T-helper 9 cell (primary cell): ENCODE measurements at places on chromosomes 16 and 17.

DNA sequence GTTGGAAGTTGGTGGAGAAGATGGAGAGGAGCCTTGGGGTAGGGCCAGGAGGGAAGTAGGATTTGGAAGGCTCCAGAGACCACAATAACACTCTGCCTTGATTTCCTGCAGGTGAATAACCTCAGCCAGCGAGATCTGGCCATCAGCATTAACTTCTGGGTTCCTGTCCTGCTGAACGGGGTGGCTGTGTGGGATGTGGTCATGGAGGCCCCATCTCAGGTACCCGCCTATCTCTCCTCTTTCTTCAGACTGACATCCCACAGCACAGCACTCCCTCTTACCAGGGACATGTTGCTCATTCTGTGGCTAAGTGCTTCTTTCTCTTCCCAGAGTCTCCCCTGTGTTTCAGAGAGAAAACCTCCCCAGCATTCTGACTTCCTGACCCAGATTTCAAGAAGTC is 4.9 kb downstream of the COX6A2 start:
- DNase-seq = no peak

DNA sequence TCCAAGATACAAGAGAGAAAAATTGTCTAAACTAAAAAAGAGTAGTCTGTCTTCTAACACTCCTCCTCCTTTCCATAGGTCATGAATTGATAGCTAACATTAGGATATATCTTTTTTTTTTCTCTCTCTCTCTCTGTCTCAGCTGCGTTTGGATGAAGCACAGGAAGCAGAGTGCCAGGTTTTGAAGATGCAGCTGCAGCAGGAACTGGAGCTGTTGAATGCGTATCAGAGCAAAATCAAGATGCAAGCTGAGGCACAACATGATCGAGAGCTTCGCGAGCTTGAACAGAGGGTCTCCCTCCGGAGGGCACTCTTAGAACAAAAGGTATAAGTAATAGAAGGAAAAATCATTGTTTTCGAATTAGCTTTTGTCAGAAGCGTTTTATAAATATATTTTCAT is 32.9 kb downstream of the ABHD15 start:
- DNase-seq = no peak

DNA sequence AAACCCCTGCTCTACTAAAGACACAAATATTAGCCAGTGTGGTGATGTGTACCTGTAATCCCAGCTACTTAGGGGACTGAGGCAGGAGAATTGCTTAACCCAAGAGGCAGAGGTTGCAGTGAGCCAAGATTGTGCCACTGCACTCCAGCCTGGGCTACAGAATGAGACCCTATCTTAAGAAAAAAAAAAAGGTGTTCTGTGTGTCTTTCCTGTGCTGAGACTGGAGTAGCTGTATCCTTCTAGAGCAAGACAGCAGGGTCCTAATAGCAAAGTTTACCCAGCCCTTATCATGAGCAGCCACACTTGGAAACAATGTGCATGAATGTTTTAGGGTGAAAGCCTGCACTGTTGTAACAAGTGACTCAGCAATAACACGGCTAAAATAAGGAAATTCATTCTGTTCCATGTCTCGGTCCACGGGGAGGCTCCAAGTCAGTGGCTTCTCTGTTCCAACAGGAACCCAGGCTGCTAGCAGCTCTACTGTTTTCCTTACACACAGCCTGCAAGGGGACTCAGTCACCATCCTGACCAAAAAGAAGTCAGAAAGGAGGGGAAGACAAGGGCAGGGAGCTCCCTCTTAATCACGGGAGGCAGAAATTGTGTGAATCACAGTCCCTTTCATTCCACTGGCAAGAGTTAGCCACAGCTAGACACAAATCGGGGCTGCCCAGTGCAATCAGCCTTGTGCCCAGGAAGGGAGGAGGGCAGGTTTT is 7.1 kb upstream of the SLC5A11 start:
- no peak for DNase-seq

GRCh38 chr17:34434052-34434451 is 71.0 kb upstream of the CCL1 start:
- DNase-seq = no peak

DNA sequence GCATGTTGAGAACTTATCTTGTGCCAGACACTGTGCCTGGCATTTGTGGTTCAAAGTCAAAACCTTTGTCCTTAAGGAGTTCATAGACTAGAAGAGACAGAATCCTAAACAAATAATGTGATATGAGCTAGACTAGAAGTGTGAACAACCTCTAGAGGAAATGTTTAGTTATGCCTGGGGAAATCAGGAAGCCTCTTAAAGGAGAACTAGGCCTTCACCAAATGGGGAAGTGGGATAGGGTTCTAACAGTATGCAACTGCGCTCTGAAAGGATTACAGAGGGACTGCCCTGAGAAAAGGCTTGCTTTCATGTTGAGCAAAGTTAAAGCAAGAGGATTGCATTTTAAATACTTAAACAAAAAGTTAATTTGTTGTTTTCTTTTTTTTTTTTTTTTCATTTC is 4.9 kb downstream of the RUNDC1 start:
- DNase-seq = no peak
